Stimulated activated CD4-positive, alpha-beta T cell treated with anti-CD3 and anti-CD28 coated beads, Interleukin-12 subunit alpha, Interleukin-12 subunit beta, amount 100 ng/mL, for 4 hours (primary cell): ENCODE measurements at places on chromosomes 4 and X.

GRCh38 chrX:122625821-122626220 is 558.3 kb upstream of the GRIA3 start:
- DNase-seq: no peak

- no peak for DNase-seq
Observed at GRCh38 chrX:31319586-31319985, 247.7 kb upstream of the FTHL17 start.

DNA sequence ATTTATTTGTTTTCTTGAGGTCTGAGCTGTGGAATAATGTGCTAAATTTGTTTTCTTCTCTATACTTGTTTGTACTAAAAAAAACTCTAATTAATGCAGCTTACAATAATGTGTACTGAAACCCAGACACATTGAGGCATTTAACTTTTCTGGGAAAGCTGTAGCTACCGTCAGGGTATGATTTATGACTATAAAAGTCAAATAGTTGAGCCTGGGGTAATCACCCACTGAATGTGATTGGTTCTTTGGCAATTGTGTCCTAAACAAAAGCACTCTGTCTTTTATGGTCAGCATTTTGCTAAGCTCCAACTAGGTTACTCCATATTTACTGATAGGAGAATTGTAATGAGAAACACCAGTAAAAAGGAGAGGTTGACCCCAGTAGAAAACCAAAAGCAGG is 65.9 kb upstream of the CBLL2 start:
- DNase-seq: no peak

GRCh38 chr4:85986266-85986665 is 373.6 kb downstream of the MAPK10 start:
- no peak for DNase-seq

DNA sequence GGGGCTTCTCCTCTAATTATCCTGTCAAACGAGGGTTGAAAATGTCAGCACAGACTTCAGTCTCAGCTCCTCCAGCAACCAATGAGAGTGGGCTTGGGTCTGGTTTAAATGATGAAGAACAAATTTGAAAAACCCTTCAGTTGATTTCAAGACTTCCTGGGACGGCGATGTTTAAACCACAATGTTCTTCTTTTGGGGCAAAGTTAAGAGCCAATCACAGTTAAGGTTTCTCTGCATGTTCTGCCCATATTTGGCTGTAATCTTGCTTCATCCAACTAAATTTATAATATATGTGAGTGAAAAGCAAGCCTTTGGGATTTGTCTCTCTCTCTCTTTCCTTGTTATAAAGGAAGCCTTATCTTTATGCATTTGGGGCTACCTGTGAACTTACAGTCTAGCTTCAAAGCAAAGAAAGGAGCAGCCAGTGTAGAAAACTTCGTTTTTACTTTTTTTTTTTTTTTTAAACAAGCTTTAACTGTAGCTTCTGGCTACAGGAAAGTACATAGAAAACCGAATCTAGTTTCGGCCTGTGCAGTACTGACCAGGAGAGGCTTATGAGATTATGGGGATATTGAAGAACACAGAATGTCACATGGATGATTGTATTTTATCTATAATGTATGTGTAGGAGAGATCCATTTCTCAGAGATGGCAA is 46.8 kb upstream of the FAM9C start:
- DNase-seq: no peak

DNA sequence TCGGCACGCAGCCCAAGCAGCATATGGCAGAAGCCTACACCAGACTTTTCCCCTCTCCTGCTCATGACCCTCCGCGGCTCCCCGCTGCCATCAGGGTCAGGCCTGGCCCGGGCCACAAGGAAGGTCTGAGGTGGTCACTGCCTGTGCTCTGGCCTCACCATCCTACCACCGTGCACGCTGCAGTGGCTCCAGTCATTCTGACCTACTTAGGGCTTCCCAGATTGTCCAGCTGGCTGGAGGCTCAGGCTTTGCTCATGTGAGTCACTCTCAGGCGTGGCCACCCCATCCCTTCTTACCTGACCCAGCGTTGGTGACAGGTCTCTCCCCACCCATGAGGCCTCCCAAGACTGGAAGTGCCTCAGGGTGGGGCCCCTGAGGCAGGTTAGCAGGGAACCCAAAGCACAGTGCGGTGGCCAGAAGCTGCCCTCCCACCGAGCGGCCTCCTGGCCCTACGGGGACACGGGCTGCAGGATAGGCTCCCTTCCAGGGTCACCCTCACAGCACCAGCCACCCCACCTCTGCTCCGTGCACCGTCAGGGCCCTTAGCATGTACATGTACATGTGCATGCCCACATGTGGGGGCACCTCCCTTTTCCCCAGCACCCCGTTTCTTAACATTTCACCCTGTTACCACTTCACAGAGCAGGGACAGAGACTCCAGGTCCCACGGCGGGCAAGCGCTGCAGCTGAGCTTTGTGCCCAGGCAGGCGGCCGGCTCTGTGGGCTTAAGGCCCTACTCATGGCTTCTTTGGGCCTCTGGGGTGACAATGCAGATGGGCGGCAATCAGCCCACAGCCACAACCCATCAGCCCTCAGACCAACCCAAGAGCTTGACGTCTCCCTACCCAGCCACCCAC is 2.2 kb downstream of the TREX2 start:
- DNase-seq: no peak

DNA sequence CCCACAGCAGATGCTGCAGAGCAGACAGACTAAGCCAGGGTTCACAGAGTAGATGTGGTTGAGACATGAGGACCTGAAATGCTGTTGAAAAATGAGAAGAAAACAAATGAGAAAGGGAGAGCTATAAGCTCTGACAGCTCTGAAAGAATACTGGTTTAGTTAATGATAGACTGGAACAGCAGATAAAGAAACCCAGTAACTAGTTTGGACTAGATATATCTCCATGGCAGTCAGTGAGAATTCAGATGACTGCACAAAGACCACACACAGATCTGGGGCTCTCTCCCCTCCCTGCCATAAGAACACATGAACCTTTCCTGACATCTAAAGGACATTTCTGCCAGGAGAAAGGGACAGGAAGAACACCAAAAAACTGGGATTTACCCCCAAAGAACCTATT is 8.2 kb downstream of the NAA11 start:
- no peak for DNase-seq

DNA sequence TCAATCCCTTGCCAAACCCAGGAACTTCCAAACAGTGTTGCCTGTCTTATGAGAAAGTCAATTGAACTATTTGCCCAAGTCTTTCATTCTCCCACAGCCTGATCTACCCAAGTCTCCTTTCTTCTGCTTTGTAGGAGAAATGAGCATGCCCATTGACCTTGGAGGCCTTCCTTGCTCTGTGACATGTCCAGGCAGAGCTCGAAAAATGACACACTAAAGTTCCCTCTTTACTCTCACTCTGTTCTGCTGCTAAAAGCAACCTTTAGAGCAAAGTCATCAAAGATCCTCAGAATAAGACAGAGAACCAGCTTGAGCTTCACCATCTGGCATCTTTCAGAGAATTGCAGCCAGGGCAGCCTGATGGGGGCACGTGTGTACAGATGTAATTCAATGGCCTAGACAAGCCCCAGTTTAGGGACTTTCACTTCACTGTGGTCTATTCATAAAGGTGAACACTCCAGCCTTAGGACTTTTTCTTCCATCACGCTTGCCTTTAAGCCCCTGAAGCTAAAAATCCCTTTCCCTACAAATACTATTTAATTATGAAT is 136.4 kb downstream of the AMELX start:
- no peak for DNase-seq
